Stimulated activated CD8-positive, alpha-beta memory T cell treated with anti-CD3 and anti-CD28 coated beads, Interleukin-2, amount 100 ng/mL, for 1 hour (primary cell): ENCODE measurements at places on chromosomes 4 and X.

GRCh38 chr4:11585506-11585905 is 156.8 kb upstream of the HS3ST1 start:
- no peak for DNase-seq

DNA sequence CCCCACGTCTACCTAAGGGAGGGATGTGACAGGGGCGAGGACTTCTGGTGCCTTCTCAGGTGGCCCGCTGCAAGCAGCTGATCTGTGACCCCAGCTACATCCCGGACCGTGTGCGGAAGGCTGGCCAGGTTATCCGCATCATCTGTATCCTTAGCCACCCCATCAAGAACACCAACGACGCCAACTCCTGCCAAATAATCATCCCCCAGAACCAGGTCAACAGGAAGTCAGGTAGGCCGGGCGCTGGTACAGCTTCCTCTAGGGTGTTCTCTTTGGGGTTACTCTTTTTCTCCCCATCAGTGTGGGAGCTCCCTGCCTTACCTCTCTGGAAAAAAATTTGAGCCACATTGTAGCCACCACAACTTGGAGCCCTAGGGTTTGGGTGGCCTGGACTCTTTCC is 2.4 kb upstream of the FAM50A start:
- DNase-seq, result no peak

DNA sequence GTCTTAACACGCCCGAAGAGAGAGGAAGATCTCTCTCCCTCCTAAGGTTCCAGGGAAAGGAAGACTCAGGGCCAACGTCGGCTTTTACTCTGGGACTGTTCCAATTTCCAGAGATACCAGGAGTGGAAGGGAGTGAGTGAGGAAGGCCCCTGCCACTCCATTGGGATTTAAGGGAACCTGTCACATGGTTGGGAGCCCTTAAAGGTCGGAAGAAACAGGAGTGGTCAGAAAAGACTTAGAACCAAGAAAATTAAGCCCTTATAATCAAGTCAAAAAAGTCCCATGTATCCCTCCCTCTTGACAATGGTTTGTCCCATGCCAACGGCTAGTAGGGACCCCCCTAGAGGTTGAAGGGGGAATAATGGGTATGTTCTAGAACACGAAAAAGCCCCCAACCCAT is at the start of gene TEX13A:
Gene TEX13A, minus strand, starts transcription at position 59 of the 400 bp plus-strand sequence. CDS start 297 bp downstream, outside the sequence.
- no peak for DNase-seq

DNA sequence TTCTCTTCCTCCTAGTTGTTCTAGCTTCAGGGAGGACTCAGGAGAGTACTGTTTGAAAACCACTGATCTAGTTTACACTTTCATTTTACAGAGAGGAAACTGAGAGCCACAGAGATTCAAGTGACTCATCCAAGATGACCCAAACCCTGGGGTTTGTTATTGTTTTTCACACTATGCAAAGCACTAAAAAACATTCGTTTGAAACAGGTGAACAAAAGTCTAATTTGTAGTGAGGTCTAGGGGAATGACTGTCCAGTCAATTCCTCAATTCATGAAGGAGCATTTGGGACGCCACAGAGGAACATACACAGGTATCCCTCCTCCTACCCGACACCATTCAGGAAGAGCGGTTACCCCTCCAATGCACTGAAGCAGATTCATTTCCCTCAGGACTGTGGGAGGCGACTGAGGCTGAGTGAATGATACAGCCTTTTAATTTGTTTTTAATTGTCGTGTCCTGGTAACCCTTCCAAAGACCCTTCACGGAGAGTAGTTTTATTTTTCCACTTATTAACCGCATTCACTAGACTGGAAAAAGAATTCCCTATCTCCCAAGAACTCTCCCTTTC is 30.3 kb downstream of the TLR10 start:
- DNase-seq, result no peak

GRCh38 chr4:165382640-165383039 is 3.8 kb downstream of the CPE start:
- DNase-seq, result no peak

DNA sequence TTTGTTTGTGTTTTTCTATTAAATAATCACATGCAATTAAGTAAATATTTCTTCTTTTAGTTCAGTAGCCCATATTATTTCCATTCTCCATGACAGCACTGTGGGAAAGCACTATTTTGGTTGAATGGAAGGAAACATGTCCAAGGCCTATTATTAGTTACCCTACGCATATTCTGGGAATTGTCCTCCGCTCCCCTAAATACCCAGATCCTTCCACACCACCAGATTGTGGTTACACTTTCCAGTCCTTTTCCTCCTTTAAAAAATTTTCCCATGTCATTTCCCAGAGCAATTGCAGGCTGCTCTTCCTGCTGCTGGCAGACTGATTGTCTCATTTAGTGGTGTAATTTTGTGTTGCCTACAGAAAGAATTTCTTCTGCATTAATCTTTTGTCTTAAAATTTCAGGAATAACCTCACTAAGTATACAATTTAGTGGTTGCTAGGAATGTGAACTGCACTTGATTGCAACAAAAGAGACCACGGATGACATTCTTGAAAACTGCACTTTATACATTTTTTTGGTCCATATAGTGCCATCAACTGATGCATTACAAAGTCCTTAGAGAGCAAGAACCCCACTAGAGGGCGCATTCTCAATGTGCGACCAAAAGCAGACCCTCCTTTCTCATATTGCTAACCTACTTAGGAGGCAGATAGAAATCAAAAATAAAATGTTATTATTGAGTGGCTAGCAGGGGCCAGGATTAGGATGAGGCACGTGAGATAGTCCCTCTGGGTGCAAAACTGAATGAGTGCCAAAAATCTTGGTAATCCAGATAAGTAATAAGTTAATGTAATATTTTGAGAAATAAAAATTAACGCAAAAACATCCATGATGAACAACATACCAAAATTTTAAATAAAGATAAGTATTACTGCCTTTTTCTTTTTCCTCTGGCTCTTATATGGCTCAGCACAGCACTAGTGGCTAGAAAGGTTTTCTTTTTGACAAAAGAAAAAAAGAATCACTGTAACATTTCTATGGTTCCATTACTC is 98.8 kb upstream of the IQCM start:
- DNase-seq, result no peak

GRCh38 chrX:35380808-35381700 is 417.1 kb upstream of the MAGEB16 start:
- no peak for DNase-seq
